ENCODE measurements at places on chromosomes 3 and 15.

DNA sequence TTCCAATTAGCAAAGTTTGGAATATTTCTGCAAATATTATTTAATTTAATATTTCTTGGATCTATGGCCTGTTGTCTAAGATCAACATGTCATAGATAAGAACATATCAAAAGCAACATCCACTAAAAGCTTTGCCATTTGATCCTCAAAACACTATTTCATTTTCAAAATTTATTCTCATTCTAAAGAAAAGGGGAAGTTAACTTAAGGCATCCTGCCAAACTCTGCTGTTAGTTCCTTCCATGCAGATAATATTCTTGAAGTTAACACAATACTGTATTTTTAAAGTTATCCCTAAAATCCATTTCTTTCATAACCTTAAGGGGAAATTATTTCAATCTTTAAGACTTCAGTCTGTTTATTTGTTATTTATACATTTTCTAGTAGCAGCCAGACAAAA lies 28.2 kb upstream of the GBE1 start:
- DNase-seq, result no peak

- DNase-seq, result no peak
Measured at GRCh38 chr15:65323071-65323511, 18.6 kb downstream of the RNU5B-1 start.

DNA sequence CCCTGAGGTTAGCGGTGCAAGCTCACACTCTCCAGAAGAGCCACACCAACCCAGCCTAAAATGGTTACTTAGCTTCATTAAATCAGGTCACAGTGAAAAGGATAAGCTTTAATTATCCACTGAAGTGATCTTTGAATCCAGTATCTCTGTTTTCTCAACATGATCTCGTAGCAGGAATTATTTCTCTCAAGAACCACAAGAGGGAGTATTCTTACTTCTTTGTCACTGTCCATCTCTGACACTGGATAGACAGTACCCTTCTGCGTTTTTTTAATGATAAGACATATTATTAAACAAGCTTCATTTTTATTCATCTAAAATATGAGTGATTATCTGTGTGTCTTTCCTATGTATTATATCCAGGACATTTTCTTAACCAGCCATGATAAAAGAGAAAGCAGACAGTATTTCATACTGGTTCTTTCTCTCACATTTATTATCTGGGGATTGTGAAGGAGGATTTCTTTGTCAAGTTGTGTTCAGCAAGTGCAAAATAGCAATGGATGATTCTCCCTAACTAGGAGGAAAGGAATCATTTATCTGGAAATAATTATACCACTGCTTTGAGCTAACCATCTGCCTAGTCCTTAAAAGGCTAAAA lies 105.4 kb upstream of the CCDC54 start:
- peak; percentile 79 for DNase-seq

DNA sequence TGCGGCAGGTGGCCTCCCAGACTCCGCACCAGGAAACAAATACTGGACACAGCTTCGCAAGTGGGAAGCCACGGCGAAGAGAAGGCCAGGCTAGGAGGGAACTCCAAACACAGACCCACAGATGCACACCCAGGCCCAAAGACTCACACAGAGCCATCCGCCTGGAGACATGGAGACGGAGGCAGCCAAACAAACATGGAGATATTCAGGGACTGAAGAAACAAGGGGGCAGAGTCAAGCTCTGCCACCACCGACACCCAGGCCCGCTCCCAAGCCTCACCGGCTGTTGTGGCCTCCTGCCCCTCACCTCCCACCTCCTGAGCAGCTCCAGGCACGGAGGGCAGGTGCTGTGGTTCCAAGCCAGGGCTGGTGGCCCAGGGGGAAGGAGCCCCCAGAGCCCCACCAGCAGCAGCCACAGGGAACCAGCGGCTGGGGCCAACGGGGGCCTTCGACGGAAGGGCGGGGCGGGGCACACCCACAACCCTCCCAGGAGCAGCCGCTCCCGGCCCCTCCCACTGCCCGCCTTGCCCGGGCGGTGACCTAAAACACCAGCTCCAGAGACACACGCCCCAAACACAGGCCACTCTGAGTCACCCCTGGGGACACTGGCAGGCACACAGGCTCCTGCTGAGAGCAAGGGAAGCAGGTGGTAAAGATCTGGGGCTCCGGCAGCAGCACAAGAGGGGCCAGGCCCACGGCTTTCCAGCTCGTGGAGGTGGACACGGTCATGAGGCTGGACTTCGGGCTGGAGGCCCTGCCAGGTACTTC lies 31.9 kb downstream of the TNK2 start:
- DNase-seq, result peak; percentile 95

- DNase-seq, result no peak
Measured at GRCh38 chr3:132880986-132881385, 157.2 kb upstream of the TMEM108 start.

DNA sequence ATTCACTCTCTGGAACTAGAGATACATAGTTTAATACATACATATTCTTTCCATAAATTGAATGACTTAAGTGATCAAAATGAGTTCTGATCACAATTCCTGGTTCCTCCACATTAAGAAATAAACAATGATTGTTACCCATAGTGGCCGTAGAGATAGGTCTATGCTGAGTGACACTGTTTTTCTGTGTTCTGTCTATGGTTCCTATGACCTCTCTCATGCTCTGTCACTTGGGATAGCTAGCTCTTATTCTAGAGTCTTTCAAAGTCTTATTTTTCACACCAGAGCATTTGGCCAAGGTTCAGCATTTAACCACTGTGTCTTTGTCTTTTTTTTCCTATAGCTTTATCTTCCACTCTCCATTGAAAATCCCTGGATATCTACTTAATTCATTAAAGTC lies 132.4 kb downstream of the GOLGA6L6 start:
- no peak for DNase-seq

- no peak for DNase-seq
Measured at GRCh38 chr3:114404590-114404989, 110.8 kb downstream of the TIGIT start.

DNA sequence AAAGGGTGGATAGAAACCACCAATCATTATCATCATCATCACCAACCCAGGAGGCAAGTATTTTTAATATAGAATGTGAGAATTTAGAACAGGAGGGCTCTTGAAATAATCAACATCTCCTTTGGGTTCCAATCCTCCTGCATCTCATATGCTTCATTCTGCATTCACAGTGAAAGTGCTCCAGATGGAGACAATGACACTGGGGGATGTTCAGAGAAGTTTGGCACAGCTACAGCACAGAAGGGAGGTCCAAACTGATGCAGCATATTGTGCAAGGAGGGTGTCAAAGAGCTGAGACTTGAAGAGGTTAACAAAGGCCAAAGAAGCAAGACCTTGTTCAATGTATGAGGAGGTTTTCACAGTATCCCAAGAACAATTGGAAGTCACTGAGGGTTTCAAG lies 767.1 kb downstream of the NTRK3 start:
- DNase-seq, result no peak

DNA sequence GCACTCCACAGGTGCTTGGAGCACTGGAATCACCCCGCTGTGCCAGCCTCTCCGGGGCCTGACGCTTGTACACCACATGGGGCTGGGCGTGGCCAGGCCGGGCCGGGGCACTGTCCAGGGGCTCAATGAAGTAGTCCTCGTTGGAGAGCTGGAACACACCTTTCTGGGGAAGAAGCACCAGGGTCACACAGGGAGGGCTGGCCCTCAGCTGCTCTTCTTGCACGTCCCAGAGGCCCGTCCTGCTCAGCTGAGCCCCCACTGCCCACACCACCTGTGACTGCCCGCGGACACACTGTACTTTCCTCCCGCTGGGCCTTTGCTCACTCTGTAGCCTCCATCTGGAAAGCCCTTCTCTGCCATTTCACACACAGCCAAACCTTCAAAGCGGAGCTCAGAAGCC lies 13.3 kb downstream of the ADAMTS7 start:
- no peak for DNase-seq

GRCh38 chr3:71384388-71384787 lies 199.1 kb downstream of the FOXP1 start:
- no peak for DNase-seq

GRCh38 chr15:49888323-49888693 lies 230.7 kb downstream of the ATP8B4 start:
- no peak for DNase-seq

DNA sequence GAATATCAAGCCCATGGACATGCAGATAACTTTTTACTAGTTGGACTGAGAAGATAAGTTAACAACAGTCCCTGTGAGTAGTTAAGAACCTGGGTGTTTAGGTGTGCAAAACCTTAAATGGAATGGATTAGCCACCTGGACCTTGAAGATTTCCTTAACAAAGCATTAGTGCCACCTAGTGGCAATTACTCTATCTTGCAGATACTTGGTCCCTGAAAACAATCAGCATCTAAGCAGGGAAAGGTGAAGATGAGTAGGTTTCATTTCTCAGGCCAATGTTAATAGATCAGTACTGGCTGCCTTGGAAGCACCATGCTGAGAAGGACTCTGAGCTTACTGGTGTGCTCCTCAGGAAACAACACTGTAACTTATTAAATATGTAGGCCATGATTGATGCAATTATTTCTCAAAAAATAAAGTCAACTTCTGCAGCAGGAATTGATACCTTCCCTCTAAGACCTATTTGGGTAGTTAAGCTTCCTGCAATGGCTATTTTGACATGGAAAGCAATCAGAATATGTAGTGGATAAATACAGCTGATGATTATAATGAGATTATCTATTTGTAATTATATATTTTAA lies 329.4 kb downstream of the TBC1D5 start:
- DNase-seq, result peak; percentile 57

GRCh38 chr15:95429345-95429744 lies 901.2 kb upstream of the NR2F2 start:
- DNase-seq, result no peak

DNA sequence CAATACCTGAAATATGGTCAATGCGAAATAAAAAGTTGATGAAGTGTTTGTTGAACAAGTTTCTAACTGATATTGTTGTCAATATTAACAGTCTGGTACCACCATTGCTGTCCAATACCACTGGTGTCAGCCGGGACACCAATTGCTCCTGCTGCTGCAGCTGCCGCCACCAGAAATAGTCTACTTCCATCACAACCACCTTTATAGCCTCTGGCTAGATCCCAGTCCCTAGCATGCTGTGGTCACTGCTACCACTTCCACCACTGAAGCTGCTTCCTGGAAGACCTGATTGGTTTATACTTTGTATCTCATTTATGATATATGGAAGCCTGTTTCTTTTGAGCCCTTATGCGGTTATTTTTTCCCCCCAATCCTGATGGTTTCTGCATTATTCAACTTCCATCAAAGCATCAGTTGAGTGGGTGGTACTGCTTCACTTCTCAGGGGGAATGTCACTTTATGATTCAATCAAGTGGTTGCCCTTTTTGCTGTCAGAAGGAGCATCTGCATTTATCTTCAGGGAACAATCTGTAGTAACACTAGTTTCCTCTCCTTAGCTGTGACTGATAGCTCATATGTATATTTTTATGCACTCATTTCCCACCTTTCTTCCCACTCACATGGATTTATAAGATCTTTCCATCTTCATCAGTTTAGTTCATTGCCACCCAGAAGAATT lies 11.7 kb downstream of the LNP1 start:
- no peak for DNase-seq

GRCh38 chr15:86865920-86866319 lies 786.2 kb downstream of the AGBL1 start:
- DNase-seq, result no peak

DNA sequence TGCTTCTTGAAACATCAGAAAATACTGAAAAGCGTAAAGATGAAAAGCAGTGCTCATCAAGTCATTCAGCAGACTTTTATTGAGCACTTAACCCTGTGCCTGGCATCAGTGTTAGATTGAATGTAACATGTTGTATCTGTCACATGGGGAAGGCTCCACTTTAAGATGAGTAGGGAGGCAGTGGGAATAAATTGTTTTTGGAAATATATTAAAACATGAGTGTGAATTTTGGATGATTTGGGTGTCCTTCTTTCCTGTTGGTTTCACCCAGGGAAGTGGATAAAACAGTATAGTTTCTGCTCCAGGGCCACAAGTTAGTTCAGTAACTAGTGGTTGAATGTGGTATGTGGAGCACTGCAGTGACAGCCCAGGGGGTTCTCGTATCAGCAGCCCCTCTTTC lies 301.4 kb upstream of the TPM1 start:
- no peak for DNase-seq

DNA sequence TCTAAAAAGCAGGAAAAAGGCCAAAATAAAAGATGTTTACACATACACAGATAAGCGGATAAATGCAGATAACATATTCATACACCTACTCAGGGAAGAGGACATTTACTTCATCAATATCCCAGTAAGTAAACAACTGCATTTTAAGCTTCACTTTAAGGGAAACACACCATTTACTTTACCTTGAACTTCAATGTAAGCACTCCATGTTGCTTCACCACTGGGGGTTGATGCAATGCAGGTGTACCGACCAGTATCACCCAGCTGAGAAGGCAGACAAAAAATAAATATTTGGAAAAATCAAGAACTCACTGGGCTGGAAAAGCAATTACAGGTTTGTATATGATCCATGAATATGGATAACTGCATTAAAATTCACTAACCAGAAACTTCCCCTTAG lies 1099.5 kb downstream of the ROBO1 start:
- DNase-seq, result no peak

DNA sequence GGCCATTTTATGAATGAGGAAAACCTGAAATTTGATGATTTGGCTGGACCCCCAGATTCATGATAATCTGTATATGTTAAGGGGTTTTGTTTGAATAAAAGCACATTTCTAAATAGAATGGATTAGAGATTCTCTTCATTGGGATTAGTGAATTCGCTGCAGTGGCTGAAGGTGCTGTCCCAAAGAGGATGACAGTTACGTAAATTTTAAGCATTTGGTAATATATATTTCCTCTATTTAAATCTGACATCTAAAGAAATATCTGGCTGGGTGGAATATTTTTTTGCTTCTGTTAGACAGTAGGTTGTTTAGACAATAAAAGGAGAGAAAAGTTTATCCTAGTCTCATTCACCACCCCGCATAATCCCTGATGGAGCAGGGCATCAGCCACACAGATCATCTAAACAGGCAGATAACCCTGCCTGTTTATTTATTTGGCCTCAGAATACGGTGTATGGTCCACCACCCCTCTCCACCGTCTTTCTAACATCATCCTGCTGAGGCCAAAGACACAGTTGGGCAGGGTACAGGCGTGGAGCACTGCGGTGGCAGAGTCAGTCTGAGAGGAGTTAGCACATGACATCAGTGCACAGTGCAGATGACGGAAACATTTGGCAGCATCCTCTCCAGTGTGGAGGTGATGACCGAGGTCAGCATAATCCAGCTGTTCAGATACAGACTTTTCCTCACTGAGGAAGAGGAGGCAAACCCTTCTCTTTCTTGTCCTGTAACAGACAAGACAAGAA lies 20.4 kb upstream of the NFKBIZ start:
- DNase-seq, result no peak

- DNase-seq, result no peak
Measured at GRCh38 chr3:4426782-4427344, 40.2 kb downstream of the SUMF1 start.

- peak; percentile 55 for DNase-seq
Measured at GRCh38 chr3:51434746-51435327, 43.8 kb downstream of the RBM15B start.

DNA sequence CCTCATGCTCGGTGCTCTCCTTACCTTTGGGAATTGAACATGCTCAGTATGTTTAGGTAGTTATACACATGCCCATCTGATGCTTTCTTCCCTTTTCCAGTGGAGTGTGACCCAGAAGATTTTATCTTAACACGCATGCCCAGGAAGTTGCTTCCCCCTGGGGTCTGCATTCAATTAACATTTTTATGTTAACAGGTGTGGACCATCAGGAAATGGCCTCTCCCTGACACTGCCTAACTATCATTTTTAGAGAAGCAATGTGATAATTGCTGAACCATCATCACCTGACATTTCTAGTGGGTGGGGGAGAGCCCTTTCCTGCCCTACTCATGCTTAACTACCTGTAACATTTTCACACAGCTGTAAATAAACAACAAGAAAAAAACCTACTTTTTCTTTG lies 55.1 kb upstream of the TGFBR2 start:
- no peak for DNase-seq

GRCh38 chr3:7977245-7978086 lies 524.2 kb upstream of the LMCD1 start:
- peak; percentile 16 for DNase-seq

Data from SW480 (cell line).